ENCODE measurements at places on chromosomes 1 and 21.

DNA sequence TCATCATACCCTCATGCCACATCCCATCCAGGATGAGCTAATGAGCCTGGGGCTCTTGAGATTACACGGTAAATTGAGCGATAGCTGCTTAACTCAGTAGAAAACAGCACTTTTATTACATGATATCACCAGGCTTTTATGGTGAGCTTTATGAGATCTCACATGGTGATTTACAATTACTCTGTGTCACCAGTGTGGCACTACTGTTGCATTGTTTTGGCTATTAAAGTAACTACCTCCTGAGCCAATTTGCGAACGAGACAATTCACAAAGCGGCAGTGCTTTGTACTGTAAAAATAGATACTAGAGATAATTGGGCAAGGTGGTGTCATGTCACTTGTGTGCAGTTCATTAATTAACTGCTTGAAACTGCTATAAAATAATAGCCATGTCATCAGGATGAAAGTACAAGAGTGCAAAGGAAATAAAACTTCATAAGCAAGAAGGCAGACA, 767.7 kb upstream of the ADGRL2 start:
- no peak for DNase-seq

- DNase-seq: no peak
These were observed 120.6 kb upstream of the ARHGEF16 start for GRCh38 chr1:3333903-3334302.

DNA sequence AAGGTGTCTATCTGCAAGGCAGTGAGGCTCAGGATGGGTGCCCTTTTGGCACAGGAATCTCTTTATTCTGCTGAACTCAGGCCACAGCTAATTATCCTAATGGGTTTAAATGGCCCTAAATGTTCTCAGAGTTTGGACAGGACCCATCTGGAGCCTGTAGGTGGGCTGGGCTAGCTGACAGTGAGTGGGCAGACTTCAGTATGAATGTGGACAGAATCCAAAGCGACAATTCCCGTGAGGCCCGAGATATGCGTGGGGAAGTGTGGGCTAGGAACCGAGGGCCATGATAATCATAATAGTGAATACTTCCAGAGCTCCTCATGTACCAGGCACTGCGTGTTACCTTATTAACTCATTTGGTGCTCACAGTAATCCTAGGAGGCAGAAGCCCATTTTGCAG, 165.3 kb downstream of the GRIK3 start:
- no peak for DNase-seq

DNA sequence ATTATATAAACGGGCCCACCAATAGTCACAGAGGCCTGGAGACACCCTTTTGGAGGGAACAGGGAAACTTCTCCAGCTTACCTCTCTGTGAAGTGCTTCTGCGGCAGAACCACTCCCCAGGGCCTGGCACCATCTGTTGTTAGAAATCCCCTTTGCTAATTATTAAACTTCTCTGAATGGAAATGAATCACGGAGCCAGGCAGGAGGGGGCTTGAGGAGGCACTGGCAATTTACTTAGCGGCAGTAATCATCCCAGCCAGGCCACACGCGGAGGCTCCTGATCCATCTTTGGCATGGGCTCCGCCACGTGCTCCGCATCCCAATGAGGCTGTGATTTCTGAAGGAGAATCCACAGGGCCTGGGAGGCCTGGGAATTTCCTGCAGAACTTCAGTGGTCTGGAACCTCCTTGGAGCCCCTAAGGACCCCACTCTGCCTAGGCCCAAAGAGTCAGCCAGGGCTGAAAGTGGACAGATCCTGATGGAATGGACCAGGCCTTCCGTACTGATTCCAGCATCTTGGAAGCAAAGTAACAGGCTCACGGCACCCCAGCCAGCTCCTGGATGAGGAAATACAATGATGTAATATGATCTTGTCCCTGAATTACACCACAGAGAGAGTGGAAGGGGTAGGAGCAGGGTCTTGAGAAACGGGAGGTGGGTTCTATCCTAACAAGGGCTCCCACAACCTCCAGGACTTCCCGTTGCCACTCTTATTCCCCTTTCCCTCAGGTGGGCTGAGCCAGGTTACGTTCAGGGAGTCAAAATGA, 62.3 kb downstream of the GRIK3 start:
- no peak for DNase-seq

GRCh38 chr1:62585469-62586155, 11.7 kb upstream of the ANGPTL3 start:
- no peak for DNase-seq

GRCh38 chr21:36988536-36988935, 18.0 kb upstream of the RIPPLY3 start:
- no peak for DNase-seq

- no peak for DNase-seq
These were observed 65.4 kb upstream of the ESRRG start for GRCh38 chr1:216788671-216789070.

GRCh38 chr1:230892018-230892491, 23.7 kb upstream of the C1orf198 start:
- DNase-seq: no peak

GRCh38 chr21:19026911-19027310, 623.3 kb upstream of the TMPRSS15 start:
- no peak for DNase-seq

- no peak for DNase-seq
These were observed 357 bp upstream of the TXLNA start for GRCh38 chr1:32179193-32179442.

- no peak for DNase-seq
These were observed 30.3 kb downstream of the SMYD3 start for GRCh38 chr1:246476771-246477170.

- DNase-seq: no peak
These were observed 251.9 kb downstream of the DPYD start for GRCh38 chr1:97668945-97669344.

- DNase-seq: no peak
These were observed 1.2 kb downstream of the EVA1B start for GRCh38 chr1:36322041-36322785.

GRCh38 chr1:57232500-57232899, 191.4 kb downstream of the DAB1 start:
- no peak for DNase-seq

DNA sequence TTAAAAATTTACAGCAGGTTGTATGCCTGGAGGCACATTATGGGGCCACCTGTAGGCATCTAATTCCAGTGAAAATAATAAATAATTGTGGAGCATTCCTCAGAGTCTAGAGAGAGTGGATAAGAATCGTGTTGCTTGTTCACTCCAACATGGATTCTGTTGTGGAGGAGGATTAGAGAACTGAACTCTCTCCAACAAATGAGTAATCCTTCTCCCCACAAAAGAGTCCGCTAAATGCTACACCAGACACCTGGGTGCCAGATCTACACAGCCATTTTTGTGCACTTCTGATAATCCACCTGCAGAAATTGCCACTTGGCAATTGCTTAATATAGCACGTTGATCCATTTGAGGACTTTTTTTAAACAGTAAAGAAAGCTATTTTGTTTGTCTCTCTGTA, 113.7 kb upstream of the DPYD start:
- DNase-seq: no peak

DNA sequence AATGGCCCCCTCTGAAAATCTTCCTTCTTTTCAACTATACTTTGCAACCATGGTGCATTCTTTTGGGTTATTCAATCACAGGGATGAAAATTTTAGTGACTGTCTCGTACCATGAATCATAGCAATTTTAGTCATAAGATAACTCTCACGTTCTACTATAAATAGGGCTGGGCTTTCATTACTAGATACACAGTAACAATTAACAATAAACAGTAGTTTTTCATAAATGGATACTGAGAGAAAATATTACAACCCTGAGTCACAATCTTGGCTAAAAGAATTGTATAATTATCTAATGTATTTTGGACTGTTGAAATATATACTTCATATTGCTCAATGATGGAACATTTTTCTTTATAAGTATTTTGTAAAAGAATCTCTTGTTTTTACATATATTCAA, 96.1 kb downstream of the TEX35 start:
- no peak for DNase-seq

GRCh38 chr1:192601143-192601542, 25.6 kb downstream of the RGS1 start:
- DNase-seq: no peak

DNA sequence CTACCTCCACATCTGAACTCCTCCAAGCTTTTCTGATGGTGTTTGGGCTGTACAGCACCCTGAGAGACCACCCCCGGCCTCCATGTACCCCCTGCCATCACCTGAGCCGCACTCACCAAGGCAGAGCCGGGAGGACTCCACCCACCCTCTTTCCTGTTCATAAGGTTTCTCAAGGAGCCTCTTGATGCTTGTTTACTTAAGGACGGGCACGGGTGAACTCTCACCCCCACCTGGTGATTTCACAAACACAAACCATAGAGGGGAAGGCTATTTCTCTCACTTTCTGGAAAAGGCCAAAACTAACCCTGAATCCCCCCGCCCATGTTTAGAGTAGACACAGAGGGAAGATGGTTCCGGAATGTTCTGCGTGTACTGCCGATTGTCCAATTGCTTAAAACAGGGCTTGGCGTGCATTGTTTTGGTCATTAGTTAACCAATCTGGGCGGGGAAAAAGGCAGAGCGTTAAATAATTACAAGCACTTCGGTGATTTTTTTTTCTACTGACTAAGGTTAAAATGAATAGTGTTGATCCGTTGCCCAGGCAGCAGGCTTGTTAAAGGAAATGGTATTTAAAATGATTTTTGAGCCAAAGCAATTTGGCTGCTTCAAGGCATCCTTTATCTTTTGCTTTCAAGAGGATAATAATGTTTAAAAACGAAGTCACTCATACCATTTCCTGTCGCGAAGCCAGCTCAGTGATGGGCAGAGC, 279.8 kb upstream of the VAMP3 start:
- no peak for DNase-seq

DNA sequence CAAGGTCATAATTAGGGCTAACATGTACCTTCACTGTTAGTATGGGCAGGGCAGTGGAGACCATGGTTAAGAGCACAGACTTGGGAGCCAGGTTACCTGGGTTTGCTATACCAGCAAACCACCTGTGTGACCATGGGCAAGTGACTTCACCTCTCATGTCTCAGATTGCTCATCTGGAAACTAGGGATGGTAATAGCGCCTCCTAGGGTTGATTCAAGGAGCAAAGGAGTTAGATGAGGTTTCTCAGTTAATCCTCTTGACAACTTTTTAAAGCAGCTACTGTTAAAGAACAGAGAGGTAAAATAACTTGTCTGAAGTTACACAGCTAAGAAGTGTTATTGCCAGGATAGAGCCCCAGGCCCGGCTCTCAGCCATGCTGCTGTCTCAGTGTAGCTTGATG, 790 bp upstream of the MATN1 start:
- peak; percentile 67 for DNase-seq

DNA sequence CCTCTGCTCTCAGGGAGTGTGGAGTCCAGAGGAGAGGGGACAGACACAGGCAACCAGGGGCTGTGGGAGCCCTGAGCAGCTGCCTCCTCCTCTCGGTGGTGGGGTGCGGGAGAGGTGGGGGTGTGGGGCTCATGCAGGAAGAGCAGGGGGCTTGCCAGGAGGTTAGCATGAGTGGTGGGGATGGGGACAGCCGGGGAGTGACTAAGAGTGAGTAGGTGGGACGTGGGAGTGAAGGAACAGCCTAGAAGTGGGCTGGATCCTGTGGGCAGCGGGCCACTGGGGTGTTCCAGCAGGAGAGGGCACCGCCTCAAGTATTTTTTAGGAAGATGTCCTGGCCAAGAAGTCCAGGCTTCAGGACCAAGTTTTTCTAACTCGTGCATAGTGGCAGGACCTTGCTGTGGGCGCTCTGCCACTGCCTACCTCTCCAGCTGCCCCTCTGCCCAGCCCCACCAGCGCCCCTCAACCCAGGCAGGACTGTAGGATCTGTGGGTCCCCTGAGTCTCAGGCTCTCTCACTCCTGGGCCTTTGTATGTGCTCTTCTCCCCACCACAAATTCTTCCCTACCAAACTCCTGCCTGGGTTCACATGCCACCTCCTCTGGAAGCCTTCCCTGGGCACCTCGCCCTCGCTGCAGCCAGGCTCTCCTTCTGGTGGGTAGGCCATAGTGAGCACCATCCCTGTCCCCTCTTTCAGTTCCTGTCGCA, 18.8 kb upstream of the LHX4 start:
- DNase-seq: no peak

All from hematopoietic multipotent progenitor cell treated with erythropoietin and hydrocortisone succinate and interleukin-3 and kit ligand, for 17 days (in vitro differentiated cells).